CD4-positive, alpha-beta T cell (primary cell): ENCODE measurements at places on chromosomes 12 and 14. TPM values are rescaled to one million over a fixed set of nuclear protein-coding genes. Genes with fewer than 3 reads are reported as not detected.

The CLEC12A gene
- 0.22 TPM for total RNA-seq

The SRRM4 gene
- not detected for total RNA-seq

- no peak overlapping the region for H3K4me3 ChIP-seq
- no peak for DNase-seq
- H3K4me1 ChIP-seq, result no peaks in the 10 kb centered on the region
- H3K27ac ChIP-seq, result no peak overlapping the region
- no peaks in the 10 kb centered on the region for H3K27me3 ChIP-seq
Observed at GRCh38 chr12:58554522-58555157, 365.7 kb downstream of the LRIG3 start.

The MYF6 gene
- not detected for total RNA-seq

GRCh38 chr12:57627501-57628279, 5.3 kb downstream of the B4GALNT1 start:
- no peaks in the 10 kb centered on the region for H3K36me3 ChIP-seq
- peak overlapping the region; percentile 7 for H3K4me3 ChIP-seq
- H3K4me1 ChIP-seq, result peaks cover 25% of the 10 kb centered on the region
- peak; percentile 7 for DNase-seq
- H3K27ac ChIP-seq, result no peak overlapping the region

The CELA1 gene
- 1.2 TPM for total RNA-seq
